ENCODE measurements at places on chromosomes 4 and X.

- no peak for DNase-seq
Observed at GRCh38 chr4:119725688-119726330, 97.2 kb upstream of the PDE5A start.

DNA sequence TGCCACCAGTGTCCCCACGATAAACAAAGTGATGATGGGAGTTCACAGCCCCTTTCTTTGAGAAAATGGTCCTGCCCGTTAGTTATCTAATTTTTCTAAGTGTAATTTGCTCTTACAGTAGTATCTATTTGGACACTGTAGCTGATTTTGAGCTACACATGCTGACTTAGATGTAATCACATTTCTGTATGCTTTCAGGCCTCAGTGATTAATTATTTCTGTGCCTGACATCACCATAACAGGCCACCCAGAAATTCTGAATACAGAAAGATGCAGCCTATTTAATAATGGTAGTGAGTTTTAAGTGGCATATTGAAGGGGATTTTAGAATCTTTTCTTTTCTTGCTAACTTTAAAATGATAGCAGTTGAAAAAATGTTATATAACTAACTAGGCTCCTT is 147.6 kb upstream of the ANXA10 start:
- no peak for DNase-seq

DNA sequence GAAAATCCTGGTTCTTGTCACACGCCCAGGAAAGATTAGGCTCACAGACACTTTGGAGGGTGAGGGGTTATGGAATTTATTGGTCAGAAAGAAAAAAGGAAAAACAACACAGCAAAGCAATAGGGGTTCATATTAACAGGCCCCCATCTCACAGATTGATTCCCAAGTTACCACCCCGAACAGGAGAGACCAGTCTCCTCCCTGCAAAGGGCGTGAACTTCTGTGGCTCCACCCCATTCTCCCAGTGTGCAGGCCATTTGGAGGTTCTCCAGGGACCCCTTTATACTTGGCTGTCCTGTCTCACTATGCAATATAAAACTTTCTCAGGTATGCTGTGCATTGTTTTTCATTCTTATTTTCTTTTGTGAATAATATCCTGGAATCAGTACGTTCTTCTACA is 7.4 kb downstream of the FGF2 start:
- no peak for DNase-seq

GRCh38 chr4:84925558-84925957 is 40.9 kb downstream of the WDFY3 start:
- DNase-seq: no peak

DNA sequence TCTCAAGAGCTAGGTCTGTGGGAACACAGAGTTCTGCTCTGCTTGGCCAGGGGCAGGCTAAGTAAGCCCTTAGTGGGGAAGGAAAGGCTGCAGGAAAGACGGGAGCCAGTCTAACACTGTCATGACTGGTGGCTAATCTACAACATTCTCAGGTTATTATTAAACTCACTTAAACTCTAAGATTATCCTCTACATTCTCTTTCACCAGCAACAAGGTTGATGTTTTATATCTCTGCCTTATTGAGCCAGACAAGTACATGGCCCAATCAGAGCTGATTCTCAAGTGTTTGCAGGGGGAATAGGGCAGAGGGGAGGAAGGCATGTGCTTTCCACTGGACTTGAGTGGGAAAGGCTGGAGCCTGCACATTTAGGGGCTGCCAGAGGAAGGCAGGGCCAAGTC is 50.9 kb upstream of the FAM241A start:
- no peak for DNase-seq

DNA sequence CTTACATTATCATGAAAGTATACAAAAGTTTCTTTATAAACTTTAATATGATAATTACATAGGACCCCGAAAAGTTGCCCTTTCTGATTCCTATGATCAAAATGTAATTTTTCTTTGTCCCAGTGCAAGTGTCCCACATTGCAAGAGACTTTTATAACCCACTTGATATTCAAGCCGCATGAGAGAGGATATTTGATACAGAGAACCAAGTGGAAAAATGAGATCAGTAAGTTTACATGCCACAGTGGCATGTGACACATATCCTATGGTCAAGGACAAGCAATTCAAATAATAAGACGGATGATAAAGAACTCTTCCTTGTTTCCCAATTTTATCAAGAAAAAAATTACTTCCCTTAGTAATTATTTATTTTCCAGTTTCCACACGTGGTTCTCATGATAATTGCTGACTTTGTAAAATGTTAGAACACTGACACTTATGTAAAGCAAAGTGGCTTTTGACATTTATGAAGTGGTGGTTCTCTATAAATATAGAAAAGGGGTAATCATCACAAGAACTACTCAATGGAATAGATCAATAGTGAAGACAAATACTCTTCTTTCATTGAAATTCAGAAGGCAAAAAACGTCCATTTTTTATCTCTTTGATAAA is 273.7 kb upstream of the NOCT start:
- no peak for DNase-seq

- no peak for DNase-seq
Observed at GRCh38 chr4:38279650-38280322, 319.6 kb downstream of the PTTG2 start.

Measured in lower leg skin (tissue), 4 donors.